ENCODE measurements at places on chromosomes 11 and 22. TPM values are rescaled to one million over a fixed set of nuclear protein-coding genes. Genes with fewer than 3 reads are reported as not detected.

- peak; percentile 49 for DNase-seq
These were observed 16.1 kb upstream of the OR52H1 start for GRCh38 chr11:5564259-5565019.

GRCh38 chr11:64854534-64855502 lies 10.4 kb upstream of the CDC42BPG start:
- DNase-seq: peak; percentile 90

DNA sequence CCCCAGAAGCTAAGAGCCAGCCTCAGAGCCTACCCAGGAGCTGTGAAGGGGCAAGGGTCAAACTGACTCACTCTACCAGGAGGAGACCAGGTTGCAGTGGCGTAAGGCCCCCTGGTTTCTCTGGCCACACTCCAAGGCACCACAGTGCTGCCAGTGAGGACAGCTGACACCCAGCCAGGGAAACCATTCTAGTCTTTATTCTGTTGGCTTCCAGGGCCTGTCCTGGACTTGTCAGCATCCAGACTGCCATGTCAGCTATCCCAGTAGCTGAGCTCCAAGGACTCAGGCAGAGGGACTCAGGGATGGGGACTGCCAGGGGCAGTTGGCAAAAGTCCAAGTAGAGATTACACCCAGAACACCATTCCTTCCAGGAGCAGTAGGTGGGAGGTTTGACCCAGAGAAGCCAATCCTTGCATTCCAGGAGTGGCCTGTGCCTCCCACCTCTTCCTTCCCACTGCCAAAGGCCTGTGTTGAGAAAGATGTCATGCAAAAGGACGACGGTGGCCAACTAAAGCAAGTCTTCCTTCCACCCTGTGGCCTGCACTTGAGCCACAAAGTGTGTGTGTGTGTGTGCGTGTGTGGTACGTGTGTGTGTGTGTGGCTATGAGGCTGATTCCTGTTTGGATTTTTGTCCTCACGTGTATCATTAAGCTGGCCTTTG lies 3.6 kb upstream of the MAPK8IP1 start:
- DNase-seq: peak; percentile 63

GRCh38 chr22:24699876-24700275 lies 74.6 kb downstream of the PIWIL3 start:
- DNase-seq: no peak

GRCh38 chr11:96524475-96524874 lies 134.7 kb downstream of the JRKL start:
- DNase-seq: no peak

- DNase-seq: no peak
These were observed 48.2 kb downstream of the CADM1 start for GRCh38 chr11:115456019-115456418.

PATE4 gene
- total RNA-seq: not detected

GRCh38 chr22:42889304-42889703 lies 32.2 kb upstream of the ARFGAP3 start:
- DNase-seq: no peak

TIMM10 gene
- 59.0 TPM for total RNA-seq

DNA sequence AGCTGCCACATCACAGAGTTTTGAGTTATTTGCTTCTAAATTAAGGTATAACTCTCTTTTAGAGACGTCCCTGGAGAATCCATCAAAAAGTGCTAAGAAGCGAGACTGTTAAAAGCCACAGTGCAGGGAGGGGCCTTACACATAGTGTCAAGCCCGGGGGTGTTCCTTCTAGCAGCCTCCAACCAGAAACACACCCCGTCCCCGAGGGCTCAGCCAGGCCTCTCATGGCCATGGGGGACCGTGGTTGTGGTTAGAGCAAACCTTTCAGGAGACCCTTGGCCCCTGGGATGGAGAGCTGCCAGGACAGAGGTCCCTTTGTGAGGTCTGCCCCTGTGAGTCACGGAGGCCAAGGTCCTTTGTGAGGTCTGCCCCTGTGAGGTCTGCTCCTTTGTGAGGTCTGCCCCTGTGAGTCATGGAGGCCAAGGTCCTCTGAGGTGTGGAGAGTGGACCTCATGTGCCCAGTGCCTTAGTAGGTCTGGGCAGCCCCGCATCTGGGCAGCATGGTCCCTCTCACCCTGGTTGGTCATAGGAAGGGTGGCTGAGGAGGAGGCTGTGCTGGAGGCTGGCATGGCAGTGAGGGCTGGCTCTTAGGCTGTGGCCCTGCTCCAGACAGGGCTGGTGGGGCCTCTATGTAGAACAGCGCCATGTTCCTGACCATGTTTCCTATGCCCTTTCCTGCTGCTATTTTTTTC lies 5.4 kb downstream of the GNAZ start:
- peak; percentile 36 for DNase-seq

GRCh38 chr11:14500181-14500651 lies 605 bp upstream of the COPB1 start:
- DNase-seq: peak; percentile 59

SMIM35 gene
- total RNA-seq: not detected

CDK2AP2 gene
- total RNA-seq: 90.4 TPM

GRCh38 chr11:7485186-7486097 lies at the start of gene OLFML1:
Gene OLFML1, plus strand, starts transcription at chr11:7485506. Its CDS starts 370 bp downstream, at chr11:7485876.
- DNase-seq: no peak

KDELR3 gene
- total RNA-seq: 73.5 TPM

GRCh38 chr11:66335531-66336233 lies 552 bp downstream of the RIN1 start:
- DNase-seq: no peak

TMPRSS6 gene
- total RNA-seq: not detected

DNA sequence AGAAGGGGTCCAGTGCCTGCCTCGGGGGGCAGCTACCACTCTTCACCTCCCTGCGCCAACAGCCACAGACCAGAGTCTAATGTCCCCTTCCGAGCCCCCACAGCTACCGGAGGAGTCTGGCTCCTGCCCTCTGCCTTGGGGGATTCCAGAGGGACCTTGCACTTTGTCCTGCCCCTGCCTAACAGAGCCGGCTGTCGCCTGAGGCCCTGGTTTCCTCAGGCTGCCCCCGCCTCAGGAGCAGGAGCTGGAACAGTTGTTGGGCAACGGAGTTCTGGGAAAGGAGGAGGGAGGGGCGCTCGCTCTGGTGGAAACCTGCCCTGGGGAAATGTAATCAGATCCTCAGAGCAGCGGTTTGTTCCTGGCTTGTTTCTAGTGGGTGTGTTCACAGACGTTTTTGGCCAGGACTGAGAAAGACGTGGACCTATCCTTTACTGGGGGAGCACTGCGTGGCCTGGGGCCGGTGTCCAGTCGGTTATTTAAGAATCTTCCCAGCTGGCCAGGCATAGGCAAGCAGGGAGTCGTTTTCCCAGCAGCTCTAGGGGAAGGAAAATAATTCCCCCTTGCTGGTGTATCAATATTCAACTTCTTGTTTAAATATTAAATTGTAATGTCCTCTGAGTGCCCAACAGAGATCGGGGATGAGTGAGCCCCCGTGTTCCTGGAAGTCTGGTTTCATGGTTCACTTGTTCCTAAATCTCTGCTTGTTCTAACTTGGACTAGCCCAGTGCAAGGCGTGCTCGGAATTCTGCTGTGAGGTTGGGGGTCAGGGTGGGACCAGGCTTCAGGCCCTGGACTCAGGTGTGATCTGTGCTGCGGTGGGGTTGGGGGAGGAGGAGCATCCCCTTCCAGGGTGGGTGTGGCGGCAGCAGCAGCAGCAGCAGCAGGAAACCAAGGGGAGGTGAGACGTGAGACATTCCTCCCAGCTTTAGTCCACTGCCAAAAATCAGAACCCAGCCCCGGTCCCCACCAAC lies 32.1 kb downstream of the A4GALT start:
- peak; percentile 97 for DNase-seq

DNA sequence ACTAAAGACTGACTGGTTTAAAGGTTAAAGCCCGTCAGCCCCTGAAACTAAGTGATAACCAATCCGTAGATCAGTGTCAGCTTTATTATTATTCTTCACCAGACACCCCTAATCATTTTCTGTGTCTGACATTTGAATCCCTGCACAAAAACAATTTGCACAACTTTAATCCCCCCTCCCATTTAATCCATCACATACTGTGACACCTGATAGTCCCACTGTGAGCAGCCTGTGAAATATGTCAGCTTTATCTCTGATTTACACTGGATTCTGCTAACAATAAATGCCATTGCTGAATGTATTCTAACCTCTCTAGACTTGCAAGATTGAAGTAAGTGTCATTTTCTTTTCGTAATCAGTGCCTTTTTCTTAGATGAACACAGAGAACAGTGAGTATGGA lies 2089.0 kb upstream of the RAG2 start:
- DNase-seq: no peak

SEPTIN5 gene
- total RNA-seq: 0.35 TPM

DNA sequence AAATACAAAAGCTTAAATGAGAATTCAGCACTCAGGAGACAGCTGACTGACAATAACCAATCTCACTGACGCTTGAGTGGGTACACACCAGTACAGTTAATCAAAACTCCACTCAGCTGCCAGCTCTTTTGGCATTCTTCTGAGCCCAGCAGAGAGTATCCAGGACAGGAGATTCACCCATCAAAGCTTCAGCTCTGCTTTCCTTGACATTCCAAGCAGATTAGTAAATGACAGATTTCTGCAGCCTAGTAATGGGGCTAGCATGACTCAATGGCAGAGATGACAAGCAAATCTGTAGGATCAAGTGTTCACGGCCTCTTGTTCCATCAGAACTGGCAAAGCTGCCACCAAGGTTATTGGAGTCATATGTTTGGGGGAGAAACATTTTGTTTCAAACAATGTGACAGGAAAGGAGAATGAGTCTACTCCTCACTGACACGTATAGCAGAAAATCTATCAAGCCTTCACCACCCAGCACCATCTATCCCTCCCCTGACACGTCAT lies 420.0 kb downstream of the DYNC2H1 start:
- peak; percentile 88 for DNase-seq

DNA sequence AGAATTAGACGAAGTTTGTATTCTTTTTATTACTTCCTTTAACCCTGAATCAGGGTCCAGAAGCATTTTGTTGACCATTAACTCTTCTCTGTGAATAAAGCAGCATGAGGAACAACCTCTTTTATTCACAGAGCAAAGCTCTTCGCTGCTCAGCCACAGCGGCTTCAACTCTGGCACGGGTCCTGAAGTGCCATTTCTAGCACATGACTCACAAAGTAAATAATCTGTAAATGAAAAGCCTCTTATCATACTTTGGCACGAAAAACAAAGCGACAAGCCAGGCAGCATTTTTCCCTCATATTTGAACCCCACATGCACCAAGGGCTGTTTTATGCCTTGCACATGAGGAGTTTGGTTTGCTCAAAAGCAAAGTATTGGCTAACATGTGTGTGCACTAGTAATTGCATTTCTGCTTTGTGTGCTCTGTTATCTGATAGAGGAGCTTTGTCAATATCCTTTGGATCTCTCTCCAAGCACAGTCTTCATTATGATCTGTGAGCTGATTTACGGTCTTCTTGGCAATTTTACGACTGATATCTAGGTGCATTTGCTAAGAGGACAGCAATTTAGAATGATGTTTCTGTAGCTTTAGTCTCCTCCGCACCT lies 33.0 kb upstream of the APOBEC3A start:
- peak; percentile 94 for DNase-seq

- no peak for DNase-seq
These were observed 46.6 kb upstream of the VPREB1 start for GRCh38 chr22:22197993-22198402.

SLC22A6 gene
- total RNA-seq: not detected

ACTN3 gene
- not detected for total RNA-seq

PARVG gene
- total RNA-seq: not detected

DNA sequence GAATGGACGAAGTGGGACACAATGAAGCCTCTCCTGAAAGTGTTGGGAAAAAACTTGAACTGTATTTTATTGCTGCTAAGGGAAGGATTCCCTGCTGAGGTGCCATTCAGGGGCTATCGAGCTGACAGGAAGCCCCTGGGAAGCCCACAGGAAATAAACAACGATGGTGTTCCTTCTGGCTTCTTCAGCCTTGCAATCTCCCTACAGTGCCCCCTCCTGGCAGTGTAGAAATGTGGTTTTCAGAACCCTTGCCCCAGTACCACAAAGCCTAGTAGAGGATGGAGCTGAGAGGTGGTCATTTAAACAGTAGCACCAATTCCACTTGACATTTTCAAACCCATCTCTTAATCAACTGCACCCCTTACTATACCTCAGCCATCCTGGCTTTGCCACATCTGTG lies 676.7 kb upstream of the ARHGAP42 start:
- DNase-seq: no peak

RIC3 gene
- 6.1 TPM for total RNA-seq

DNA sequence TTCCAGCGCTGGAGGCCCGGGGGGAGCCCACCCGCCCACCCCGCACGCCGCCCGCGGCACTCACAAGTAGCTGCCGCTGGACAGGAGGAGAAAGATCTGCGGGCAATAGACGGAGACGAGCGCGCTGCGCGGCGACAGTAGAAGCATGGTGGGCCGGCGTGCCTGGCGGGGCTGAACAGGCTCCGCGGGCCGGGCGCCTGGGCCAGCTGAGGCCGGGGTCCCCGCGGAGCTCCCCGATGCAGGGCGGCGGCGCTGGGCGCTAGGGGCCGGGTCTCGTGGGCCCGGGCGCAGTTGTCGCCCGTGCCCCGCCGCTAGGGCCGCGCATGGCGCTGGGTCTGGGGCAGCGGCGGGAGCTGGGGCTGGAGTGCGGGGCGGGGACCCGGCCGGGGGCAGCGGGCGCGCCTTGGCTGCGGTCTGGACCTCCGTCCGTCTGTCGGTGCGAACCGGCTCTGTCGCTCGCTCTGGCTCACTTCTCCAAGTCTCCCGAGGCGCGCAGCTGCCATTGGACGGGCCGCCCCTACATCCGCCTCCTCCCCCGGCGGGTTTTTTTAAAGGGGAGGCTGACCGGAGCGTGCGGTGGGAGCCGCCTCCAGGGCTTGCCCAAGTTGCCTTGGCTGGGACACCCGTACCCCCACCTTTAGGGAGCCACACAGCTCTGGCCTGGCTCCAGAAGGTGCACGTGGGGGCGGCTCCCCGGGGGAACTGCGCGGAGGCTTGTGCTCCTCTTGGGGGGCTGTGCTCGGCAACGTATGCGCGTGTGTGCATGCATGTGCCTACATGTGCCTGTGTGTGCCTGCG lies 4.7 kb downstream of the WNT7B start:
- no peak for DNase-seq

GDPD4 gene
- not detected for total RNA-seq

- no peak for DNase-seq
These were observed 9.7 kb upstream of the ANKK1 start for GRCh38 chr11:113377681-113378412.

DNA sequence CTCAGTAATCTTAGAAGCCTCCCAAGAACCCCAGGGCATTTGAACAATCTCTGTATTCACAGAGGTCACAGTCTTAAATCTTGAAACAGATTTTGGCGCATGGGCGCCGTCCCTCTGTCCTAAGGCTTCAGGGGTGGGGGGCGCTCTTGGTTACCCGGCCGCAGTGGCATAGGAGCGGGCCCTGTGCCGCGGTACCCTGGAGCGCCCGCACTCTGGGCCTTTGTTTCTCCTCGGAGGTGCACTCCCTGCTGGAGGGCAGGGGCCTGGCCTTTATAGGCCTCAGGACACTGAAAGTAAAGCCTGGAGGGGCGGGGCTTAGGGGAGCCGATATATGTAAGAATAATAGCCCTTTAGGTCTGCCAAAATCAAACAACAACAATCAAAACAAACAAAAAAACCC lies 197.3 kb upstream of the FOLH1 start:
- no peak for DNase-seq

LMO2 gene
- total RNA-seq: 4.3 TPM

Data from renal cortical epithelial cell (primary cell).